ENCODE measurements at places on chromosomes 13 and 19.

DNA sequence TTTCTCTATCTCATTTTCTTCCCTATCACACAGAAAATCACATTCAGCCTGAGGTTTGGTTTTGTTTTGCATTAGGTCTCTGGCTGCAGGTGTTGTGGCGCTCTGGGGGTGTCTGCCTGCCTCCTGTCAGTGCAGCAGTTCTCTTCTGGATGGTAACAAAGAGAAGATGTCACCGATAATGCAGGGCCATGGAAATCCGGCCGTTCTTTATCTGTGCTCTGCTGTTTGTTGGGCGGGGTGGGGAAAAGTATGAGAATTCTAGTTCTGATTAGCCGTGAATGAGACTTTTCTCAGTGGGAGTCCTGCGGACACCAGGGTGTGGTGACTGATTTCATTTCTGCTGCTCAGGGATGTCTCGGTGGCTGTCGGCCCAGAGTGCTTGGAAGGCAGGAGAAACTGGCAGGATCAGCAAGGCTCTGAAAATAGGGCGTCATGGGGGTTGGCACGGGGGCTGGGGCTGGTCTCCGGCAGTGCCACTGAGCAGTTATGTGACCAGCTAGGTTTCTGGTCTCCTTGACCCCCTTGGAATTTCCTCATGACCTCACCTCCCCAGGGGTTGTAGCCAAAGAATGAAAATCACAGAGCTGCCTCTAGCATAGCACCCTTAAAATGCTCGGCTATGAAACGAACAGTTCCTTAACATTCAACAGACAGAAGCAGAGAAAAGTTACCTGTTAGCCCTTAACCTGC is 5.0 kb downstream of the RNF113B start:
- DNase-seq = peak; percentile 67

GRCh38 chr19:51784922-51785690 is 9.9 kb upstream of the FPR3 start:
- no peak for DNase-seq

- peak; percentile 37 for DNase-seq
These were observed 78.7 kb downstream of the GNG7 start for GRCh38 chr19:2623798-2624197.

DNA sequence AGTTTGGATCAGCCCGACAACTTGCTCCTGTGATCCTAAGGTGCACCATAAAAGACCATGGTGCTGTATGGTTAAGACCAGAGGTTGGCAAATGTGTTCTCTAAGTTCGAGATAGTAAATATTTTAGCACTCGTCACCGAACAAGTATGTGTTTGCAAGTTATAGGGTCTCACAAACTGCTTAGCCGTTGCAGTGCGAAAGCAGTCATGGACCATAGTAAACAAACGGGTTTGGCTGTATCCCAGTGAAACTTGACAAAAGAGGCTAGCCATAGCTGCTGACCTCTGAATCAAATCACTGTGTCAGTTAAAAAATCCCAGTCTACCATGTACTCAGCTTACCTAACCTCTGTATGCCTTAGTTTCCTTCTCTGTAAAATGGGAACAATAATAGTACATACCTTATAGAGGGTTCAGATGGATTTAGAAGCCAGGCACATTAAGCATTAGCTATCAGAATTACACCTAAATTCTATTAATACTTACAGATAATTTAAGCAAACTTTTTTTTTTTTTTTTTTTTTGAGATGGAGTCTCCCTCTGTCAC is 72.1 kb downstream of the IPO5 start:
- no peak for DNase-seq

DNA sequence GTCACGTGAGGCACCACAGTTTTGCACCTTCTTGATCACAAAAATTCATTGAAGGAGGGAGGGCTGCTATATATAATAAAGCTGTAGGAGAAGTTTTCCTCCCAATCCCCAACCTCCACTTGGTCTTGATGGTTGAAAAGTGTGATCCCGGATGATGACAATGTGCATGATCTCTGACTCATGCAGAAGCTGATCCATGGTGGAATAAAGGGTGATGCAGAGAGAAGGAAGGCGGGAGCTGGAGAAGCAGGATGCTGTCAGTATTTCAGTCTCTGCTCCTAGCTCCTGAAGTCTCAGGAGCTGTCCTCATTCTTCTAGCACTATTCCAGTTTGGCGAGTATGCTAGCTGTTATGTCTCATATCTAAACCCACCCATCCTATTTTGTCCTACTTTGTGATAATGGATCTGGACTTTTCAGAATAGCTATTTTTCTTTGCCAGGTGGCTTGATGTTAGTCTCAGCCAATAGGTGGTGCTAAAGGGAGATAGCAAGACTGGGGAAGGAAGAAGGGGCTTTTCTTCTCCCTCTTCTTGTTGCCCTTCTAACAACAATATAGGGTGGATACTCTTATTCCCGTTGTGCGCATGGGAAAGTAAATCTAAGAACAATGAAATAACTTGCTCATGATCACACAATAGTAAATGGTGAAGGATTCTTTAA is 65.6 kb upstream of the HTR2A start:
- DNase-seq = no peak

DNA sequence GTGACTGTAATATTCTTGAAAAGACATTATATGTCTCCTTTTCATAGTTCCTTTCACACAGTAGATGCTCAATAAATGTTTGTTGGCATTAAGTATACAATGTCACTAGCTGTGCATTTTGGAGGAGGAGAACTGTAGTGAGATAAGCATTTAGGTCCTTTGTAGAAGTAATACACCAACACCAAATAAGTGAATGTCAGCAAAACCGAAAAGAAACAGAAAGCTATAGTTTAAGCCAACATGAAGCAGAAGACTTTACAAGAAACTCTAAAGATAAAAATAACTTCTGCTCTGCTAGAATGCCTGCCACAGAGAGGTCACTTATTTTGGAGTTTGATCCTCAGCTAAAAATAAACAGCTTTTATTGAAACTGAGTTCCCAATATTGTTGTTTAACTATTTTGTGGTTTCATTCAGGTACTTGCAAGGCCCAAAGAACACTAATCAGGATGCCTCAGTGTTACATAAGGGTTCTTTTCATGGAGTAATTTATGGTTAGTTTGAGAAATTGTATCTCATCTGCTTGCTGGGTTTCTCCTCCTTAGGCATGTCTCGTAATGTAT is 86.2 kb downstream of the STARD13 start:
- no peak for DNase-seq

DNA sequence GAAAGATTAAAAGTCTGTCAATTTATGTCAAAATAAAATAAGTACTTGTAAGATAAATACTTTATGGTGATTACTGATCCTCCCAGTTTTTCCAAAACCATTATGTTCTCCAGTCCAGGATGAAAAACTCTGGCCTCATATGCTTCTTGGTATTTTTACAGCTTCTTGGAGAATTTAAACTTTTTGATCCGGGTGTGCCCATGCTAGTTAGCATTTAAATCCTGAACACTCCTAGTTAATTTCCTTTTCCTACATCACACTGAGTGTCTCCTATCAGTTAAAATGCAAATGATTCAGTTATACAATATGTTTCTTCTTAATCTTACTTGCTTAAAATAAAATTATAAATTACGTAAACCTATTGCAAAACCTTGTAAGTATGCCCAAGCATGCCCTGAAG is 499.9 kb upstream of the SLITRK6 start:
- no peak for DNase-seq

- DNase-seq = no peak
These were observed 13.7 kb downstream of the KLHL26 start for GRCh38 chr19:18650468-18651041.

DNA sequence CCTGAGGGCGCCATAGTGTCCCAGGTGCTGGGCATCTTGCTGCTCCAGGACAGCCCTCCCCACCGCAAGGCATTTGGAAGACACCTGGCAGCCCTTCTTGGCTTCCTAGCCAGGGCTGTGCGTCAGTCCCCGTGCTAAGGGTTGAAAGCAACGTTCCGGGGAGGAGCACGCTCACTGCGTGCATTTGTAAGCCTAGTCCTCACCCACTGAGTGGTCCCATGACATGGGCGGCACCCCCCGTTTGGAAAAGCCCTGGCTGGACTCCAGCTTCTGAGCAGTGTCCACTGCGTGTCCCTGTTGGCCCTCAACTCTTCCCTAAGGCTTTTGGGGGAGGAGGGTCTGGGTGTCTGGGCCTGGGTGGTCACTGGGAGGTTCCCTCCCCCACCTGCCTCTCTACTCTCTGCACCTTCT is 76.3 kb upstream of the GPR183 start:
- DNase-seq = no peak

DNA sequence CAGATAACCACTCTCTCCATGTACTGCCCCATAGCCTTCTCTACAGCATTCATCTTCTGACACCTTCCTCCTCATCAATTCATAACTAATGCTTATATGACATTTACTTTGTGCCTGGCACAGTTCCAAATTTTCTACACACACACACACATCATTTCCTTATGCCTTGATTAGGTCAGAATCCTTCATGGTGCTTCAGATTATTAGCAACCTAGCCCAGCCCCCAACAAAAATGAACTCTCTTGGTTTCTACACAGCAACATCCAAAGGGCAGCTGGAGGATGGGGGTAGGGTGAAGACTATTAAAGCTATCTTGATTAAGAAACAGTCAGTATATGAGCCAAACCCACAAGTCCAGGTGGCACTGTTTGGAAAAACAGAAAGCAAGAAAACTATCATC is 3.7 kb downstream of the RUBCNL start:
- no peak for DNase-seq

GRCh38 chr19:7216373-7216902 is 77.8 kb downstream of the INSR start:
- no peak for DNase-seq

GRCh38 chr19:42538841-42539709 is 10.8 kb upstream of the CEACAM1 start:
- no peak for DNase-seq

DNA sequence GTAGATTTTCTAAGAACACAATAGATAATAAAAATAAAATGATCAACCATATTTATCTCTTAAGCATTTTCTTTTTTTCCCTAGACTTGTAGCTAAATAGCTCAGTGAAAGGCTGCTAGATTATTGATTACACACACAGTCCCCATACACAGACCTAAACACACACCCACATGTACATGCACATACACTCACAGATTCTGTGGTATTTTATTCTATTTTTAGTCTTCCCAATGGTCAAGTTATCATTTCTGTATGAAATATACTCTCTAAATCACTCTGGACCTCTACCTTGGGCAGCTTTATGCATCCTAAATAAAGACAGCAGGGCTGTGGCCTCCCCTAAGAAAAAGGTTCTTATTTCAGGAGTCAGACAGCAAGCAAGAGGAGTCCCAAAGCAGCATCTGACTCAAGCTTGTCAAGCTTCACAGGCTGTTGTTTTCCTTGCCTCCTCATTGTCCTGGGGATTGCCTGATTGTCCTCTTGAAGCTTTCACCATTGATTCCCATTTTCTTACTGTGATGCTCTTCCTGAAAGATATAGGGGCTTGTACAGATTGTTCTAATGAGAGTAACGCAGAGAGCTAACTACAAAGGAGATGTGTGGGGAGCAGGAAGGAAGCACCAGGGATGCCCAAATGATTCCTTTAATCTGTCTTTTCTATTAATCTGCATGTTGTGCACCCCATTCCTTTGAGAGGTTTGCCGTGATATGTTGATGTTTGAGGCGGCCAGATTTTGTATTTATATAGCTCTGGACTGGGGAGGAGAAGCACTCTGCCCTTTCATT is 986.5 kb downstream of the PCDH17 start:
- DNase-seq = no peak

DNA sequence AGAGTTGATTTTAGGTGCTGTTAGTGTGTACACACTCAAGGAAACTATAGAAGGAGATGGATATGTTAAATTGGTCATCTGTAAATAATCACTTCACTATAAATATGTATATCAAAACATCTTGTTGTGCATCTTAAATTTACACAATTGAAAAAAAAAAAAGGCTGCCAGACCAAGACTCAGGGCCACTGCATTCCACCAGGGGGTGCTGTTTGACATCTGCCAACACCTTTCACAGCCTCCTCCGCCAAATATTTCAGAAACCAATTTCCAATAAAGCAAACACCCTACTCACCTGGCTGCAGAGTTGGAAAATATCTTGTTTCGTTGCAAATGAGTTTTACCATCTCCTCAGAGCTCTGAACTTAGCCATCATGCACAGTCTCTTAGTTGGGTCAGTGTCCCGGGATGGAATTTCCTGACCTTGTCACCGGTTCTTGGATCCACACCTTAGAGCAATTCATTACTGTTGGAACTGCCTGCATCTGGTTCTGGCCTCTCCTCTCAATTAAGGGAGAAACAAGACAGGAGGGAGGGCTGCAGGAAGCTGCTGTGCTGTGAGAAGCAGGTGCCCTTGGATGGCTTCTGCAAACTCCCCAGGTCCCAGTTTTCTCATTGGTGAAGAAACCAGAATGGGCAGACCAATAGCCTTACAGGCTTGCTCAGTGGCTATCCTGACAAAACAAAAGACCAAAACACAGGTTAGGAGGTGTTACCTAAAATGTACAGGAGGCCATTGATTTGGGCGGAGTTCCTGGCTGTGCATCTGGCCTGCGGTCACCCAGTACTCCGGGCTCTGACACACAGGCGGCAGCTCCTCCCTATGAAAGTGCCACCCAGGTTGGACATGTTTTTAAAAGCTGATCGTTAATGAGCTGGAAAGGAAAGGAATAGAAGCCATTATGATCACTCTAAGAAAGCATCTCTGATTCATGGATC is 746.6 kb downstream of the UQCRFS1 start:
- DNase-seq = peak; percentile 20

DNA sequence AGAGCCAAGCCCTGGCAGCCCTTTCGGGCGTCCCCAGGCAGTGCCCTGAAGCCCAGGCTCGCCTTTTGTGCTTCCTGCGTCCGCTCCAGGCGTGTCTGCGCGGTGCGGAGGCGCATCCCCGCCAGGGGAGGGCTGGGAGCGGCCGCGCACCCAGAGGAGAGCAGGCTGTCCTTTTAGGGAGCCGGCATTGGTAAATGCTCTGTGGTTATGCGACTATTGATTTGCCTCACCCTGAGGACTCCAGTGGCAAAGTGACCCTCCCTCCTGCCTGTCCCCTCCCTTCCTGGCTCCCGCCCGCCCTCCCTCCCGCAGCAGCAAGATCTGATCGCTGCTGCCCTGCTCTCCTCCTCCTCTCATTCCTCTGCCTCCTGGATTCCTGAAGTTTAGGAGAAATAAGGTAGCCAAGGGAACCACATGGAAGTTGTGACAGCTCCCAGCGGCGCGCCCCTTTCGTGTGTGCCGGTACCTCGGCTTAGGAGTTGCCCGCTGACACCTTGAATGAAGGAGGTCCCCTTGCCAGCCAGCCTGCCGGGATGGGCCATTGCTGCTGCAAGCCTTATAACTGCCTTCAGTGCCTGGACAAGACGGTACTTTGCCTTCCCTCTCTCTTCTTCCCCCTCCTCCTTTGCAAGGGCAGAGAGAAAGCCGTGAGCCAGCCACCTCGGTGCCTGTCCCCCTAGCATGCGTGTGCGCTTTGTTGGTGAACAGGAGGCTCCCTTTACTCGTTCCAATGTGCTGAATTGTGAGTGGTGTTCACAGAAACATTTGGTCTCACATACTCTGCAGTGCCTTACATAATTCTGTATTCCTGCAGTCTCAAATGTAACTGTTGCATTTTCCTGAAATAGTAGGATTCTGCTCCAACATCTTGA is 166.9 kb downstream of the SLC7A1 start:
- DNase-seq = peak; percentile 46

DNA sequence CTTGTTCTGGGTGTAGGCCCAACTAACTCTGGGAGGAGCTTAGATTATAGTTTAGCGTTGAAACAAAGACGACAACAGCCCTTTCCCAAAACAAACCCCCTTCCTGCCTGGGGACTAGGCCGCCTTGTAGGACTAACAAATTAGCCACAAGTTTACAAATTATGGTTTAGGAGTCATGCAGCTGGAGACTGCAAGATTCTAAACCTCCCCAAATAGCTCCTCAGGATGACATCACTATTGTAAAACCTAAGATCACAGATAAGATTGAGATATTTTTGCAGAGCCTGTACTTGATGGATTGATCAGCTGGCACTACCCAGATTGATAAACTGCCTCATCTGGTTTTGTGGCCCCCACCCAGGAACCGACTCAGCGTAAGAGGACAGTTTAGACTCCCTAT is 2.3 kb upstream of the SLC25A15 start:
- no peak for DNase-seq

All from cerebellum (tissue), 4 donors.